Stimulated activated CD8-positive, alpha-beta memory T cell treated with anti-CD3 and anti-CD28 coated beads, Interleukin-12 subunit alpha, Interleukin-12 subunit beta, amount 100 ng/mL, for 1 hour (primary cell): ENCODE measurements at places on chromosomes 4 and X.

DNA sequence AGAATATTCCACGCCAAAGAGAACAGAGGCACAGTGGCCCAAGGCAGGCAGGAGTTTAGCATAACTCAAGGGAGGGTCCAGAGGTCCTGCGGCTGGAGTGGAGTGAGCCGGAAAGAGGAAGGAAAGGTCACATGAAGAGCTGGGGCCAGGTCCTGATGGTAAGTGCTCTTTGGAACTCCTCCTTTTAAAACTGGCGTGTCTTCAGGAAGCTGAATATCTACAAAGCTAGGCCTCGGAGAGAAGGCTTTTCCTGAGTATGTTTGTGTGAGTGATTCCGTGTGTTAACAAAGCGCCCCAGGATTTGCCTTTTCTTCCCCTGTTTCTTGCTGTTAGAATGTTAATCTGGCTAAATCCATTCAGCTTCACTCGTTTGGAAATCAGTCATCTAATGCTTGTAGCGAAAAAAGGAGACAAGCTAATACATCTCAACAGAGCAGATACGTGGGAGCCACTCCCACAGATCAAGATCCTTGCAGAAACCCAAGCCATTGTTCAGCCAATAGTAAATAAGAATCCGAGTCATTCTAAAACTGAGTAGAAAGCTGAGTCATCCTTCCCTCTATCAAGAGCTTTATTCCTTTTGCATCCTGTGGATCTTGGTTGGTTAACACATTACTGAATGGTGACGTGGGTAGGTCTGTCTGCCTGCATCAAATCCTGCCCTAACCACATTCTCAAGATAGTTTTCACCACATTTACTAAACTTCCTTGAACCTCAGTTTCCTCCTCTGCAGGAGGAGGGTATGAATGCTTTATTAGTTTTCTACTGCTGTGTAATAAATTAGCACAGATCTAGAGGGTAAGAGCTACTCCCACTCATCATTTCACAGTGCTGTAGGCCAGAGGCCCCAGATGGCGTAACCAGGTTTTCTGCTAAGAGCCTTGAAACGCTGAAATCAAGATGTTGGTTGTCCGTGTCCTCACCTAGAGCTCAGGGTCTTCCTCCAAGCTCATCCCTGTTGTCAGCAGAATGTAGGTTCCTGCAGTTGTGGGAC, 43.2 kb upstream of the RBM47 start:
- no peak for DNase-seq

DNA sequence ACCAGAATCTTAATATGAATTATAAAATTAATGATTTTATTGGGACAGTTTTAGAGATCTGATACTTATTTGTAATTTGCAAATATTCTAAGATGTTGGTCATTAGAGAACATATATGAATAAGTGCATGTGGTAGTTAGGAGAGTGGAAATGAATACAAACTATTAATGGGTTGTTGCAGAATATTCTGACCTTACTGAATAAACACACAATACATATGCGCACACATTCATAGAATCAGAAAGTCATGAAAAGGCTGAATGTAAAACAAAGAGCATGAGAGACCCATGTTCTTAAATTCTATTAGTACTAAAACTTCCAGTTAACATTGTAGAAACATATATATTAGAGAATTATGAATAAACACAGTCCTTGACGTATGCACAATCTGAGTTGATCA, 301.7 kb upstream of the TRAM1L1 start:
- no peak for DNase-seq

DNA sequence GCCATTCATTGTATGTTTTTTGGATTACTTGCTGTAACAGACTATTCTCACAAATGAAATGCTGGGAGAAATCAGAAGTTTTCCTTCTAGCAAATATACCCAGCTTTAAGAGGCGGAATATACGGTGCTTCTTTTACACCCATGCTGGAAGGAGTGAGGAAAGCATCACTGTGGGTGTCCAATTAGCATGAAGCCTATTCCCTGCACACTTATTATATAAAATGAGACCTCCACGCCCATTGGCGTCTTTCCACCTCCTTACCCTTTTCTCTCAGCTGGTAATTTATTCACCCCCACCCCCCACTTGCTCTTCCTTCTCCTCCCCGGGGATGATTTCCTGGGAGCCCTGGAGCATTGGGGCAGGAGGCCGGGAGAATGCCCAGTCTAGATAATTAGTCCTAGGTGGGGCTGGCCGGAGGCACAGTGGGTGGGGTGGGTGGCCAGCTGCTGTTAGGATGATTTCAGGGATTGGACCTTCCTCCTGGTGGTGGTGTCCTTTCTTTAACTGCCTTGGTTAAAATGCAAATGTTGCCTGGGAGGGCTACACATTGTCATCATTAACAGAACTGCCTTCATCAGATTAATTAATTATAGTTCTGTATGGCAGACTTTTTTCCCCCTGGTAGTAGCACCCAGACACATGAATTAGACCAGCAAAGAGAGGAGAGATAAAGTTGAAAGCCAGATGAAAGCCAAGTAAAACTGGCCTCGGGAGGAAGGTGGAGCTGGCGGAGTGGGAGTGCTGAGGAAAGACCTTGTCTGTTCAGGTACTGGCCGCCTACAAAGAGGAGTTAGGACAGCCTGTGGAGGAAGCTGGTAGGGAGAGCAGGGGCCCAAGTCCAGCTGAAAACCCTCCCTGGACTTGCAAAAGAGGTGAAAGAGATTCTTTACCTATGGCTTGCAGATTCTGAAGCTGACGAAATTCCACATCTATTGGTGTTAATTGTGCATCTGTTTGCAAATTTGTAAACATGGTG, 11.4 kb downstream of the SHROOM2 start:
- no peak for DNase-seq

DNA sequence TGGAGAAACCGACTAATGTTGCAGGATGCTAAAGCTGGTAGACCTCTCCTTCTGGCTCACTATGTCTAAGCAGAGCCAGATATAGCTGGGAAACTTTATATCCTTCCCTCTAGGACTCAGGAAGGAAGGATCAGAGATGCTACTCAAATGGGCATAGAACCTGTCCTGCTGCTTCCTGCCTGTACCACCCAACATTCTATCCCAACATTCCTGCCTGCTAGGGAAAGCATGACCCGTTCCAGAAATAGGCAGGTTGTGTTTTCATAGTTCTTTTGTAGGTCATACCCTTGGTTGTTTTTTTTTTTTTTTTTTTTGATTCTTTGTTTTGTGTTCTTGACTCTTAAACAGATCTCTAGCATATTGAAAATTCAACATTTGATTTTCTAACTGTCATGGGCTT, 5.3 kb downstream of the NPNT start:
- DNase-seq: no peak

DNA sequence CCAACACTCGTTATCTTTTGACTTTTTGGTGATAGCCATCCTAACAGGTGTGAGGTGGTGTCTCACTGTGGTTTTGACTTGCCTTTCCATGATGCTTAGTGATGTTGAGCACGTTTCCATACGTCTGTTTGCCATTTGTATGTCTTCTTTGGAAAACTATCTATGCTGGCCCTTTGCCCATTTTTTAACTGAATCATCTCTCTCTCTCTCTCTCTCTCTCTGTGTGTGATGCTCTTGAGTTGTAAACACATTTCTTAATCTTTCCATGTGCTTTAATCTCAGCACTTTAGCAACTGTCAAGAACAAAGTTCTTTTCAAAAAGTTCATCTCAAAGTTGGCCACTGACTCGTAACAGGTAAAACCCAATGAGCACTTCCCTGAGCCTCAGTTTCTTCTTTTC, 10.5 kb downstream of the SORBS2 start:
- no peak for DNase-seq

GRCh38 chrX:119826399-119826959, 26.3 kb downstream of the UPF3B start:
- DNase-seq: no peak

DNA sequence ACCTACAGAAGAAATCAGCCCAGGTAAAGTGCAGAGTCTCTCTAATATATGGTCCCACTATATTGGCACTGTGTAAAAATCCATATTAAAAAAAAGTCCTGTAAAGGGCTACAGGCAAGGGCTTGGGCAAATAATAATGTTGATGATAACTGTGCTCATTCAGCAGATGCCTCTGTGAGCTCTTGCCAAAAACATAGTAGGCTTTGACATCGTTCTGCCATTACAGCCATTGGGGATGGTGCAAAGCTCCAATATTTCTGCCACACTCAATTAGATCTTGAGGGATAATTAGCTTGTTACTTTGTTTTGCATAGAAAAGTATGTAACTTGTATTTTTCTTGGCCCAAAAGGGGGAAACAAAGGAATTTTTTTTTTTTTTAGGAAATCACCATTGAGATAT, 645.5 kb upstream of the FAM241A start:
- DNase-seq: no peak

DNA sequence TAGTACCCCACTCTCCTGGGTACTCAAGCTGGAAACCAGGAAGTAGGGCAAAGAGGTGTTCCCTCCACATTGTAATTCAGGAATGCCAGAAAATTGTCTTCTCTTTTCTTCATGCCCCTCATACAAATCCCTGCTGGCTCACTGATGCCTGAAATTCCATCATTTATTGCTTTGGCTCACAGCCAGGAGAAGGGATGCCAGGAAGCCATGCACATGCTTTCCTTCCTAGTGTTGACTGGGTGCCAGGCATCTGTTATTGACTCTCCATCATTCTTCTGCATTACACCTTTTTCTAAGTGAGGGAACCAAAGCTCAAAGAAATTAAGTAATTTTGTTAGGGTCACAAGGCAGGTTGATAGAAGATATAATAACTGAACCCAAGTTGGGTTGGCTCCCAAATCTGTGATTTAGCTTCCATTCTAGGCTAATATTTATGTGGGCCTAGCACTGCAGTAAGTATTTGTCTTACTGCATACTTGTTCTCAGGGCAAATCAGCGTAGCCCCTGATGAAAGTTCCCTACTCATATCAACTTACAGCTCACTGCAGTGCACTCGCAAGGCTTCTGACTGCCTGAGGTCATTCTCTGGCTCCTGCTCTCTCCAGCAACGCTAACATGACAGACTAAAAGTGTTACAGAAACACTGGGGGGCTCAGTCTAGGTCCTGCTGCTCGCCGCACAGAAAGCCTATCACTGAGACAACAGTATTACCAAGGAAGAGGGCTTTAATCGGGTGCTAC, 89.0 kb downstream of the TRAPPC11 start:
- no peak for DNase-seq

DNA sequence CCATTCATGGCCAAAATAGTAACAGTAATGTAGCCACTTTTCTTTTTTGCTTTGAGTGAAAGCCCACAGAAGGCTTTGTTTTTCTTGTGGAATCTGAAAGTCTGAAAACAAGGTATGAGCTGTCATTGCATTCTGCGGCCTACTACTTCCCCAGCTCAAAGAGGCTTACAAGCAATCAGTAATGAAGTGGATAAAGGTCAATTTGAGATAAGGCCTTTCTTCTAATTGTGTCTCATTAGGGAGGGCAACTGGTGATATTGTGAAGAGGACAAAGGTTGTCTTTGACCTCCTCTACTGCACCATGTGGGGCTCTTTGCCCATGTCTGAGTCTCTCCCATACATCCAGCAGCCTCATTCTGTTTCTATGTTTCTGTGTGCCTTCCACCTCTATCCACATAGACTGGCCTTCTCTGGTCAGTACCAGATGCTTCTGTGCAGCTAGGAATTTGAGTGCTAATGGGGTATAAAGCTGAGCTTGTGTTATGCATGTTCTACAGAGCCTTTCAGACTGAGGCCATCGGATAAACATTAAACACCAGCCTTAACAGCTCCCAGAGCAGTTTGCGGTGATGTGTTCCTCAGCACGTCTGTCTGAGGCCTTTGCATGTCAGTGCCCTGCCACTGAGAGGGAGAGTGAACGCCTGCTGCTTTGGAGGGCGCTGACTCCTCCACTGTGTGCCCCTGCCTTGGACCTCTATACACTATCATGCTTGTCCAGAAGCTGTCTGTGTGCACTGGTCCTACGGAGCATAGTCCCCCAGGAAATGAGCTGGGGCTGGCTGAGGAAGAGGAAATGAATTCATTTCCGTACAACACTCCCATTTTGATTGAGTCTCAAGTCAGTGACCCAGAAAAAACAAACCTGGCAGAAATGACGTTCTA, 80.2 kb downstream of the SH2D1A start:
- DNase-seq: no peak

DNA sequence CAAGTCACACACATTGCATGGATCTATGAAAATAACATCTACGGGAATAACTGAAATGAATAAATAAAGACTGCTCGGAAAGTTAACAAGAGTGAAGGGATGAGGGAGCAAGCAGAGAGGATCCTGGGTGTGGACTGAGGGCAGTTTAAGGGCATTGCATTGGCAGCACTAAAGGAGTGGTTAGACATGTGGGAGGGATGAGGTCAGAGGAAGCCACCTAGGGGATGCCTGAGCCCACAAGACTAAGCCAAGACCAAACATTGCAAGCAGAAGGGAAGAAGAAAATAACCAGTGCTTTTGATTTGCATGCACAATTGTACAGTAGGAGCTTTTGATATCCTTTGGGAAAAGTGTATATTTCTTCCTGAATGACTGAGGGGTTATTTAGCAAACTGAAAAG, 106.1 kb downstream of the MSL3 start:
- DNase-seq: no peak
